CD4-positive, alpha-beta T cell treated with Interleukin-17A for 1 hour (primary cell): ENCODE measurements at places on chromosomes 11 and 22.

DNA sequence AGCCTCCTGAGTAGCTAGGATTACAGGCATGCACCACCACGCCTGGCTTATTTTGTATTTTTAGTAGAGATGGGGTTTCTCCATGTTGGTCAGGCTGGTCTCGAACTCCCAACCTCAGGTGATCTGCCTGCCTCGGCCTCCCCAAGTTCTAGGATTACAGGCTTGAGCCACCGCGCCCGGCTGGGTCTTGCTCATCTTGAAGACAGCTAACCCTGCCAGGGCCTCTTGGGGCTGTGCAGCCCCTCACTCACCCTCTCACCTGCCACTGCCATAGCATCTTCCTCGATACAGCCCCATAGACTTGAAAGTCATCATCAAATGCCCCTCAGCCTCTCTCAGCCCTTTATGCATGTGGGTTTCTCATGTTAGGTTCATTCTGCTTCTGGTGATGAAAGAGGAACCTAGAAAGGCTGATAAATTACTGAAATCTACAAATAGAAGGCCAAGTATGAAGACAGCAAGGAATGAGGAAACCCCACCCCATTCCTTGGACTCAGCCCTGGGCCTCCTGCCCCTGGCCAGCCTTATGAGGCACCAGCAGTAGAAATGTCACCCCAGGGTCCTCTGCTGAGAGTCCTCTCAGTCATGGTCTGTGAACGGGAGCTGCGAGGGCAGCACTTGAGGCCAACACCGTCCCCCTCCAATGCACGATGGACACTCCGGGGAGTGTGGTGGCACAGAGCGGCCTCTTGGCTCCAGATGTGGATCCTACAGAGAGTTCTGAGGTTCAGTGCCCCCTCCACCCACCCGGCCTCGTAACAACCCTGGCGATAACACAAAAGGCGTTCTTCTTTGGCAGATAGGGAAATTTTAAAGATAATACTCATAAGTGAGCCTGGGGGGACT, 24.8 kb downstream of the SCGB1A1 start:
- DNase-seq = no peak

DNA sequence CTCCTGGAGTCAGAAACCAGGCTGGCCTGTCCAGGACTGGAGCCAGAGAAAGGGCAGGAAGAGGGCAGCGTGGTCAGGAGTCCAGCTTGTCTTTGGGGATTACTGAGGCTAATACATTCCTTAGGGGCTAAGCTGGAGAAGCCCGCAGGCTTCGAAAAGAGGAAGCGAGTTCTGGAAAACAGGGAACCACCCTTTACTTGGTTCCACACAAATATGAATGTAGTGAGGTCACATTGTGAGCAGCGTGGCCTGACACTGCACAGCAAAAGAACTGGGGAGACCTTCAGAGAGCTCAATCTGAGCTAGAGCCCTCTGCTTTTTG, 132.3 kb downstream of the CEP164 start:
- no peak for DNase-seq

DNA sequence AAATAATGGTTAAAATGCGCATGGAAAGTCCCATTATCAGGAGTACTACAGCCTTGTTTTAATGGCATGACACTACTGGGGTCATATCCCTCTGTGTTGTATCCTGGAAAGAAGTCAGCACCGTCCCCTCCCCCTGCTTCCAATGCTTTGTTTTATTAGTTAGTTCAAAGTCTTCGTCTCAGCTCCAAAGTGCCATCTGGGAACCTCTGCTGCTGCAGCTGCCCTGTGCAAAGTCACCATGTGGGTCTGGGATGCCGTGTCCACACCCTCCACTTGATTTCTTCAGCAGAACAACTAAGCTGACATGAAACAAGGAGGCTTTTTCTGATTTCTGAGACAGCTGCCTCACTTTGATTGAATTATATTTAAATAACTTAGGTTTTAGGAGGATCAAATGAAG, 29.5 kb upstream of the NCAM1 start:
- no peak for DNase-seq

- no peak for DNase-seq
These were observed 17.2 kb downstream of the MPPED2 start for GRCh38 chr11:30568931-30569330.

GRCh38 chr11:73384872-73385689, 8.9 kb downstream of the RELT start:
- peak; percentile 52 for DNase-seq

DNA sequence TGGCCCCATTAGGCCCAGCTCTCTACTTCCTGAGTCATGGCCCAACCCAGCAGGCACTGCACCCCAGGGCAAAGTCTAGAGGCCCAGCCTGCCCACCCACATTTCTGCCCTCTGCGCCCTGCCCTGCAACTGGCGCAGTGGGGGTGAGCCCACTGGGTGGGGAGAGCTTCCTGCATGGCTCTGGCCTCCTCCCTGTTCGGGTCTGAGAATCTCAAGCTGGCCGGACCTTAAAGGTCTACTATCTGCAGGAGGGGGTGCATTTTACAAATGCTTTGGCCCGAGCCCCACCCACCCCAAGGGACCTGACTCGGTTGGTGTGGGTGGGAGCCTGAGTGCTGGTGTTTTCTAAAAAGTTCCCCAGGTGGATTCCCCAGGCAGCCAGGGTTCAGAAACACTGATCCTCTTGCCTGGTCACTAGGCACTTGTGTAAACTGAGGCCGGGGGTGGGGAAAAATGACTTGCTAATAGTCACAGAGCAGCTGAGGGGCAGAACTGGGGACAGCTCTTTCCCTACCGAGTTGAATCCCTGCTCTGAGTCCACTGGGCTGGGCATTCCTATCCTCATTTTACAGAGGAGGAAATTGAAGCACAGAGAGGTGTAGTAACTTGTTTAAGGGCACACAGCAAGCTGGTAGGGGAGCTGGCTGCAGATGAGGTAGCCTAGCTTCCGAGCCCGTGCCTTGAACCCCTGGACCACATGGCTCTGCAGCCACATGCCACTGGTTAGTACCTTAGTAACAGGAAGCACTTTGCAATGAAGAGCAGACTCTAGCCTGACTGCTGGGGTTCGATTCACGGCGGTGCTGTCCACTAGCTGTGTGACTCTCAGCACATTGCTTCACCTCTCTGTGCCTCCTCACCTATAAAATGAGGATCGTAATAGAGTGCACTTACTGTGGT, 36.3 kb downstream of the CD82 start:
- no peak for DNase-seq

GRCh38 chr11:88152381-88152780, 22.9 kb downstream of the RAB38 start:
- no peak for DNase-seq

GRCh38 chr22:45911601-45912271, 65.2 kb downstream of the WNT7B start:
- DNase-seq = no peak

DNA sequence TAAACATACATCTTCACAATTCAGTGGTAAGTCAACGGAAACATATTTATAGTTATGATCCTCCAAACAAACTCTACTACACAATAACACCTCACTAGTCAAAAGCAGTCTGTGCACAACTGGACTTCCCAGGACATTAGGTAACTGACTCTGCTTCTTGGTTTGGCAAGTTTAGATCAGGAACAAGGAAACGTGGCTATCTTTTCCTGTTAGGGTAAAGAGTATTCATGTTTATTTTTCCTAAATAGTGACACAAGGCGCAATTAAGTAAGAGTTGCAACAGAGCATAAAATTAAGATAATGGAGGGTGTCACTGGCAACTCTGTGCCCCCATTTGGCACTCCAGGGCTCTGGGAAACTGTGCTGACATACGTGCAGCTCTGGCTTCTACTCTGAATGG, 70.2 kb upstream of the TP53AIP1 start:
- DNase-seq = no peak

DNA sequence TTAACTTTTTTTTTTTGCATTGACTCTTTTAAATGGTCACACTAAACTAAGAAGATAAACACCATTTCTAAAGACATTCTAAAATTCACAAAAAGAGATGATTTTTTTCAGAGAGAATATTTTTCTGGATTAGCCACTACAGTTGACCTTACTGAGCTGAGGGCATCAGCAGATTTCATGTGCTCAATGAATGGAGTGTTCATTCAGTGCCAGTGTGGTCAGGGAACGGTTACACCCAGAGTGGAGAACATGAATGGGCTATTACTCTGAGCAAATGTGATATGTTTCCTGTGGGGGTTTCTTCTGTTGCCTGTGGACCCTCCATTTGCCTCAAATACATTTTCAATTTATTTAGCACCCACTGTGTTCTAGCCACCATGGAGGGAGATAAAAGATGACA, 19.1 kb downstream of the PKNOX2 start:
- no peak for DNase-seq

DNA sequence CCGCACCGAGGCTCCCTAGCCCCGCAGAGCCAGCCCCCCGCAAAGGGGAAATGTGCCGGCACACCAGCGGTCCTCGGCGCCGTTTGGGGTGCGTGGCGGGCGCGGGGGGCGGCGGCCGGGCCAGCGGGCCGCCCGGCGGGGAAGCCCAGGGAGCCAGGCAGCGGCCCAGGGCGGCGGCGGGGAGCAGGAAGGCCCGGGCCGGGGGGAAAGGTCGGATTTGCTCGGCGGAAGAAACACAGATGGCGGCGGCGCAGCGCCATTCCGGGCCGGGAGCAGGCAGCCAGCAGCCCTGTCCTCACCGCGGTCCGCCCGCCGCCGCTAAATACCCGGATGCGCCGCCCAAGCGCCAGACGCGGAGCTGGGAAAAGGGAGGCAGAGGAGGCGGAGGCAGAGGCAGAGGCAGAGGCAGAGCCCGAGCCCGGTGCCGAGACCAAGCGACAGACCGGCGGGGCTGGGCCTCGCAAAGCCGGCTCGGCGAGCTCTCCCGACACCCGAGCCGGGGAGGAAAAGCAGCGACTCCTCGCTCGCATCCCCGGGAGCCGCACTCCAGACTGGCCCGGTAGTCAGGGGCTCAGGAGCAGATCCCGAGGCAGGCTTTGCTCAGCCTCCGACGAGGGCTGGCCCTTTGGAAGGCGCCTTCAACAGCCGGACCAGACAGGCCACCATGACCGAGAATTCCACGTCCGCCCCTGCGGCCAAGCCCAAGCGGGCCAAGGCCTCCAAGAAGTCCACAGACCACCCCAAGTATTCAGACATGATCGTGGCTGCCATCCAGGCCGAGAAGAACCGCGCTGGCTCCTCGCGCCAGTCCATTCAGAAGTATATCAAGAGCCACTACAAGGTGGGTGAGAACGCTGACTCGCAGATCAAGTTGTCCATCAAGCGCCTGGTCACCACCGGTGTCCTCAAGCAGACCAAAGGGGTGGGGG, 2.6 kb upstream of the GCAT start:
- peak; percentile 75 for DNase-seq

GRCh38 chr11:125279676-125280418, 115.3 kb downstream of the PKNOX2 start:
- no peak for DNase-seq

DNA sequence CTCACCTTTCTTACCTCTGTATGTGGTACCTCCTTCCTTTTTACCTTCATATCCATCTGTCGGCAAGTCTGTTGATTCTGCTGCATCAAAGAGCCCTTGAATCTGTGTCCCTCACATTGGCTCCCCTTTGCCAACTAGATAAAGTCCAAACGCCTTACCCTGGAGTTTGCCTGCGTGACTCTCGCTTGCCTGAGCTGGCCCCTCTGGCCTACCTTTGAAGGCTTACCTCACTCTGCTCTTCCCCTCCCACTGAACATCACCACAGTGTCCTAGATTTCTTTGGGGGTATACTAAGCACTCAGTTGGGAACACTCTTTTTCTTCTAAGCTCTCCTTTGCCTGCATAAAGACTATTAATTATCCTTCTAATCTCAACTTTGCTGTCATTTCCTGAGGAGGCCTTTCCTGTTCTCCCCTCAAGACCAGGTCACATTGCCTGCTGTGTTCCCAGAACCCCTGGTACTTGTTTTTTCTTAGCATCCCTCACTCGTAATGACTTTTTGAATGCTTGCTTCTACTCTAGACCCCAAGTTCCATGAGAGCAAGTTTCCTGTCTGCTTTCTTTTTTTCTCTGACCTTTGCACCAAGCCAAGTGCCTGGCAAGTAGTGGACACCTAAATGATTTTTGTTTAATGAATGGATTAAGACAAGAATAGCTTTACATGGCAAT, 67.8 kb upstream of the ADORA2A start:
- DNase-seq = no peak

GRCh38 chr11:121039971-121040613, 16.2 kb downstream of the TBCEL start:
- DNase-seq = no peak

- DNase-seq = no peak
These were observed 57.7 kb upstream of the EP300 start for GRCh38 chr22:41034706-41035105.

- no peak for DNase-seq
These were observed 79.6 kb upstream of the OR5AK2 start for GRCh38 chr11:56909080-56909479.

- peak; percentile 53 for DNase-seq
These were observed 585 bp downstream of the CYB5R3 start for GRCh38 chr22:42648368-42649245.

DNA sequence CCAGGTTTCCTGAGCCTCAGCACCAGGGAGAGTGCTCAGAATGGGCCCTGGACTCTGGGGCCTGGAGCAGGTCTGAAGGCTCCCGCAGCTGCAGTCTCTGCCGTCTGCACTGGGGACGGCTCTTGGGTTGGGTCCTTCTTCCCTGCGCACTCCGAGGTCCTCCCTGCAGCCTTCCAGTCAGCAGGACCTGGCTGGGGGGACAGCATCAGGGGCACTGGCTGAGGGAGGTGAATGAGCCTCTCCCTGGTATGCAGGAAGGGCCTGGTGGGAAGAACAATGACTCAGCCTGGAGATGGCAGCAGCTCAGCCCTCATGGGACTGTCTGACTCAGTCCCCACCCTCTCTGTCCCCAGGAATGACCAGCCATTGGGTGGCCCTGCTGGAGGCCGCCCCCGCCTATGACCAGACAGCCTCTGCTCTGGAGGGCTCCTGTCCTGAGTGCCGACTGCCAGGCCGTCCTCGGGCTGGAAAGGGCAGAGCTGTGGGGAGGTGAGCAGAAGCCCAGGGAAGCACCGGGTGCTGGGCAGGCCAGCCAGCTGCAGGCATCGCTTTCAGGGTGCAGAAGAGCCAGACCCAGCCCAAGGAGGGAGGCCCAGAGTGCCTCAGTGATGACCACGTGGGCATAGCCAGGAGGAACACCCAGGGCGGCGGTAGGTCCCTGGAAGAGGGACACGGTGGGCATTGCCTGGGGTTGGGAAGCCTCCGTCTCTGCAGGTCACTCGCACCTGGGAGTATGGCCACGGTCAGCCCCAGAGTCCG, 455.0 kb downstream of the BRD1 start:
- DNase-seq = no peak

- DNase-seq = no peak
These were observed 207.8 kb downstream of the GRIK4 start for GRCh38 chr11:120719348-120719747.
